ENCODE measurements at places on chromosomes 2 and 18.

DNA sequence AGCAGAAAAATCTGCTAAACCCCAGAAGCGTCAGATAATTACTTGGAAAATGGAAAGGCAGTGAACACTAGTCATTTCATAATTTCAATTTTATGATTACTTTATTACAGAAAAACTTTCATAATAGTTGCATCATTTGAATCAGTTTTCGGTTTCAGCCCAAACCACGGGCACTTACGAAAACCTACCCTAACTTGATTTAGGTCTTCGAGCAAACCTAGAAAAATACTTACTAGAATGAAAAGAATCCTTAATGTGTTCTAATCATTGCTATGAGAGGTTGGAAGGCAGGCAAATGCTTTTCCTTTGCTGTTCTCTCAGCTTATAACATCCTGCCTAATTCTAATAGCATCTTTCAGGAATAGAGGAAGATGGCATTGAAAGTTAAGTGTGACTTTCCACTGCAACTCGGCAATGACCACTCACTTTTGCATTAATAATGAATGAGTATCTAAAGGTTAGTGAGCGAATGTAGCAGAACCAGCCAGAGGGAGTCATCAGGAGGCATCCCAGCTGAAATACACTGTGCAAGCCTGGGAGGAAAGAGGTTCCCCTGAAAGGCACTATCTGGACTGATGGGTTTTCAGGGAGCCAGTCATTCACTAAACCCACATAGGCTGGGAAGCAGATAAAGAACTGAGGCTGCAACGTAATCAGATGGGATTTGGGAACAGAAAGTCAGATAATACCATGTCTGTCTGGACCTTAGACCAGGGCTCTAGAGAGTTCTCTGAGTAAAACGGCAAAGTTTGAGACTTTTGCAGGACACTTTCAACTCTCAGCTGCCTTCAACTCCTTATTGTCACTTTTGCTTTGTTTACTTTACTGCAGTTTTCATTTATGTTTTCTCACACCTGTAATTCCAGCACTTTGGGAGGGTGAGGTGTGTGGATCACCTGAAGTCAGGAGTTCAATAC is 520.8 kb downstream of the RNF144A start:
- no peak for DNase-seq

DNA sequence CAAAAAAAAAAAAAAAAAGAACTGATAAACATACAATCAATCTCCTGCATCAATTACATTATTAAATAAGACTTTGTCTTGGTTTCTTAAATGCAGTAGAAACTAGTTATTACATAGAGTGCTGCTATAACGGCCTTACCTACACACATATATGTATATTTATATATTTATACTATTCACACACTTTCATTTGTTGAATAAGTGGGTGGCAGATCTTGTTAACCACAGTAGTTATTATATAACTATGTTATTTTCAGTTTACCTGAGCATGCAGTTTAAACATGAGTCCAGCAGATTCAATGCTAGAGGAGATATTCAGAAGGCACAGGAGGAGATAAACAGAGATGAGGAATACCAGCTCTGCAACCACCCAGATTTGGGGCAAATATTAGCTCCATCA is 81.5 kb upstream of the CD226 start:
- no peak for DNase-seq

DNA sequence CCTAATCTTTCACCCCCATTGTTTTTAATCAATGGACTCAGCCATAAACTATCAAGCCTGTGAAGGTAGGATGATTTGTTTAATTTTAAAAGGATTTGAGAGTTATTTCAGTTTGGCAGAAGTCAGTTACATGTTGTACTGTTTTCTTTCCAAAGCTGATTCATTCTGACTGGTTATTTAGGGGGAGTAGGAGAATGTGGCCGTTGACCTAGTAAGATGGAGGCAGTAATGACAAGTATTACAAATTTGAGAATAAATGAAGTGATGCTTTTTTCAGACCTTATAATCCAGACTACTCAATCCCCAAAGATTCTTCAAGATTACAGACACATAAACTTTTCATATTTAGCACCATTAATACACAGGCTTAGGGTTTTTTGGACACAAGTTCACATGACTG is 4.3 kb downstream of the EPHA4 start:
- DNase-seq: no peak

DNA sequence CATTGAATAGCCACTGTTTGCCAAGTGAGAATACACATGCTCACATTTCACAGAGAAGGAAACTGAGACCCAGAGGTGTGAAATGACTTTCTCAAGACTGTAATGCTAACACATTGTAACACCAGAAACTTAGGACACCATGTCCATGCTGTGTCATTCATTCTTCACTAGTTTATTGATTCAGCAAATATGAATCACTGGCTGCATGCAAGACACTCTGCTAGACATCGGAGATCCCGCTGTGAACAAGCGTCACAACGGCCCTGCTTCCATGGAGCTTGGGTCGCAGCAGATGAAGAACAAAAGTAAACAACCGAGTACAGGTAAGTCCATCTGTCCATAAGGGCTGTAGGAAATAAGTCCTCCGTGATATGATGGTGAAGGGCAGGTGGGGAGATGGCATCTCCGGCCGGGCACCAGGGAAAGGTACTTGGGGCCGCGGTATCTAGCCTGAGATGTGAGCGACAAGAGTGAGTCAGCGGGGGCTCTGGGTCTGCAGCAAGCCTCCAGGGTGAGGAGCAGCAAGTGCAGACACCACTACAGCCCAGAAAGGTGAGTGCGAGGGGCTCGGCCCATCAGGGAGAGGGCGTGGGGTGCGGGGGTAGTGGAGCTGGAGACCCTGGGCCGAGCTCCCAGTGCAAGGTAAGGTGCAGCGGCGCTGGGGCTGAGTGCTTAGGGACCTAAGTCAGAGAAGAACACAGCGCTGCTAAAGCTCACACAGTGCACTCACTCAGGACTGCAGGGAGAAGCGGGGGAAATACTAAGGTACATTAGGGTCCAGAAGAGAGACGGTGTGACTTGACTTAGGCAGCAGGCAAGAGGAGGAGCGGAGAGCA is 391.2 kb downstream of the FBXO15 start:
- DNase-seq: no peak
